ENCODE measurements at places on chromosomes 5 and 9.

DNA sequence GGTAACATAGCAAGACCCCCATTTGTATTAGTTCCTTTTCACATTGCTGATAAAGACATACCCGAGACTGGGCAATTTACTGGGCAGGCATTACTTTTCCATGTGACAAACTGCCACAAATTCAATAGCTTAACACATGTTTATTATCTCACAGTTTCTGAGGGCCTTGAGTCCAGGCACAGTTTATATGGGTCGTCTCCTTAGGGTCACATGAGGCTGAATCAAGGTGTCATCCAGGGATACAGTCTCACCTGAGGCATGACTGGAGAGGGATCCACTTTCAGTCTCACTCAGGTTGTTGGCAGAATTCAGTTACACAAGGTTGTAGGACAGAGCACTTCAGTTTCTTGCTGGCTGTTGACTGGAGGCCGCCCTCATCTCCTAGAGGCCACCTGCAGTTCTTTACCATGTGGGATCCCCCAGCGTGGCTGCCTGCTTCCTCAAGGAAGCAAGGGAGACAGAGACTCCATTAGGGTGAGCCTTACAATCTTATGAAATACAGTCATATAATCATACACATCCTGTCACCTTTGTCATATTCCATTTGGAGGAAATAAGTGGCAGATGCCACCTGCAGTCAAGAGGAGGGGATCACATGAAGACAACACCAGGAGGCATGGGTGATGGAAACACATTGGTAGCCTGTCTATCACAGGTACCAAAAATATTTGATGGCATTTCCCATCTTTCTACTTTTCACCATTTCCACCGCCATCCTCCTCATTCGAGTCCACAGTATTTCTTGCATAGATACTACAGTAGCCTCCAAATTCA, 15.1 kb upstream of the ERAP1 start:
- DNase-seq: no peak

GRCh38 chr5:128553747-128554146, 15.7 kb upstream of the FBN2 start:
- DNase-seq: no peak

DNA sequence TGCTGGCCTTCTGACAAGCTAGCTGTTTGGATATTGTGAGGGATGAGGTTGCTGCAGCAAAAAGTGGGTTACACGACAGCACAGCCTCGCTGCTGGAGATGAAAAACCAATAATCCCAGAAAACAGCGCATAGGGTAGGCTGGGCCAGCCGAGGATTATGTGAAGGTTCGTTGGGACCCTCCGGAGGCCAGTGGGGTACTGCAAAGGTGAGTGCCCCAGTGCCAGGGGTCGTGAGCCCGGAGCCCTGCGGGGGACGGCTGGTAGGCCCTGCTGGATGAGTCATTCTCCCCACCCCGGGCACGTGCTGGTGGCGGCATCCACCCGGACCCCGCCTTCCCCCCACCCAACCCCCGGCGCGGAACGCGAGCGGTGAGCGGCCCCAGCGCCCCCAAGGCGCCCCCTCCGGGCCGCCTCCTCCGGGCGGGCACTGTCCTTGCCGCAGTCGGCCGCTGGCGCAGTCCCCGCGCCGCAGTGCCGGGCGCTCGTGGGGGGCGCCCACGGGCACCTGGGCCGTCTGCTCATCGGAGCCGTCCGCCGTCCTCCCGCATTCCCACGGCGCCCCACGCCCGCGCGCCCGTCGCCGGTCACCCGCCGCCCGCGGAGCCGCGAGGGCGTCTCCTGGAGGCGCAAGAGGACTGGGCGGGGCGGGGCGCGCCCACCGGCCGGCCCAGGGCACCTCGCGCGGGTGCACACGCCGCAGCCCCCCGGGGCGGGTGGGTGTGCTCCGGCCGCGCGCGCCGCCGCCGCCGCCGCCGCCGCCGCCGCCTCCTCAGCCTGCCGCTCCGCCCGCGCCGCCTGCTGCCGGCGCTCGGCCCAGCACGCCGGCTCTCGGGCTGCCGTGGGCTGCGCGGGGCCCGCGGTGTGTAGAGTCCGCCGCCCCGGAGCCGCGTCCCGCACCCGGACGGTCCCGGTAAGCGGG, at the start of gene PHF24:
Gene PHF24, plus strand, starts transcription at position 794 of the 919 bp plus-strand sequence. CDS start 13,014 bp downstream, outside the sequence.
- no peak for DNase-seq

- no peak for DNase-seq
Measured at GRCh38 chr5:109351988-109352864, 57.5 kb downstream of the PJA2 start.

- DNase-seq: no peak
Measured at GRCh38 chr5:135497971-135498636, 37.7 kb downstream of the NEUROG1 start.

DNA sequence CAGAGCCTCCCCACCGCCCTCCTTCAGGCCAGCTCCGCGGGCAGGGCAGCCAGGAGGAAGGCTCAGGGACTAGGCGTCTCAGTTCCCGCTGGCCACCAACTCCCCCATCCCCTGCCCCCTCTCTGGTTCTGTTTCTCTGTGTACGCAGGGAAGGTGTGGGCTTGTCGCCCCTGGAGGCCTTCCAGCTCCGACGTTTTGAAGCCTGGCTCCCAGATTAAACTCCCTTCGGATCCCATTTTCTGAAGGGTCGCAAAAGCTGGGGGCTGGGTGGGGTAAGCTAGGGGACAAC, 346 bp downstream of the ATOX1 start:
- DNase-seq: no peak

DNA sequence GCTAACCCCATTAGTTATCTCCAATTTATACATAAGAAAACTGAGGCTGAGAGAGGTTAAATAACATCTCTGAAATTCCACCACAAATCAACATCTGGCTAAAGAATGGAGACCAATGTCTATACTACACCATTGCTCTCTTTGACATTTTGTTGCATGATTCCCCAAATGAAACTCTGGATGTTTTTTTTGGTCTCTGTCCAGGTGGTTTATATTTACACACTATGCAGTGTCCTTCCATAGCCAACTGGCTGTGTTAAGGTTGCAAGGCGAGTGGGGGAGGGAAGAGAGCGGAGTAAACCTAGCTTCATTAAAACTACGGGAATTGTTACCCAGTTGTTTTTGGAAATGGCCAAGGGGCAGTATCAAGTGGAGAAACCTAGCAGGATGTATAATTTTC, 67.2 kb downstream of the KIF4B start:
- DNase-seq: no peak

DNA sequence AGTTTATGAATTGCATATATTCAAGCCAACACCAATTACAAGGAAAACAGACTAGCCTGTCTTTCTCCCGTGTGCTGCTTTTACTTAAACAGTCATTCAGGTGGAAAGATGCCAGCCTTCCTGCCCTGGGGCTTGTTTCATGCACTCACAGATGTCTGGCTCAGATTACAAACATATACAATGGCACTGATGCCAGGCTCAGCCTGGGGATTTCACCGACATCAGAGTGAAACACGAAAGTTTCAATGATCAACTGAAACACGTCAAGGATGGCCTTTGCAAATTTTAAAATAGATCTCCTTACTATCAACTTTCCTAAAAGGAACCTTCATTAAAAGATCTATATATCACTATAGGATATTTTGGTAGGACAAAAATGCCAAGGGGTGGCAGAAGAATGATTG, 1576.5 kb downstream of the EFNA5 start:
- no peak for DNase-seq

GRCh38 chr9:19629488-19629887, 159.3 kb downstream of the SLC24A2 start:
- DNase-seq: no peak

DNA sequence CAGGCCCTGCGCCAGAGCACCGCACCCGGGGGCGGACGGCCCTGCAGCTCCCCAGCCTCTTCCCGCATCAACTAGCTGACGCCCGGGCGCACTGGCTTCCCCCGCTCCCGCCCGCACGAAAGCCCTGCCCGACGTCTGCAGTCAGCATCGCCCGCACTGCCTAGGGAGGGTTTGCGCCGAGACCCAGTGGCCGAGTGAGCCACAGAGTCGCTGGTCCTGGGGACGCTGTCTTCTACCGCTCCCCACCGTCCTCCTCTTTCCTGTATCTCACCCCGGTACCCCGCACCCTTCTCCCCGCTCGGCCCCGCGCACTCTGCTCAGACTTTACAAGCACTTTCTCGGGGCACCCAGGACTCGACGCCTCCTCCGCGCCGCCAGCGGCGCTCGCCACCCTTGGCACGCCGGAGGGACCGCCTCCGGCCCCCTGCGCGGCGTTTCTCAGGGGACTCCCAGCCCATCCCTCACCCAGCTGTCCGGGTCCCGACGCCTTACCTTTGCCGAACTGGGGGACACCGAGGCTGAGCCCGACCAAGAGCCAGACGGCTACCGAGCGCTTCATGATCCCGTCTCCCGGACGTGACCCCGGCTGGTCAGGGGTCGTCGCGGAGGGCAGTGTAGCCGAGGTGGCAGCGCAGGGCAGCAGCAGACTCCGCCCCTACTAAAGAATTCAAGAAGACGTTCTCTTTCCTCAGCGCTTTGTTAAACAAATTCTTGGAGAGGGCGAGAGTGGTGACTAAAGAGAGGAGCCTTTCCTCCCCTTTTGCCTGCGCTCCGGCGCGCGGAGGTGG, 670 bp downstream of the EDIL3 start:
- DNase-seq: no peak

GRCh38 chr9:84781931-84782866, 112.7 kb downstream of the NTRK2 start:
- no peak for DNase-seq

GRCh38 chr5:5767286-5767928, 344.9 kb downstream of the ICE1 start:
- DNase-seq: no peak

- no peak for DNase-seq
Measured at GRCh38 chr9:138043411-138044345, 166.1 kb downstream of the CACNA1B start.

- no peak for DNase-seq
Measured at GRCh38 chr5:151571270-151572173, 19.6 kb downstream of the FAT2 start.

DNA sequence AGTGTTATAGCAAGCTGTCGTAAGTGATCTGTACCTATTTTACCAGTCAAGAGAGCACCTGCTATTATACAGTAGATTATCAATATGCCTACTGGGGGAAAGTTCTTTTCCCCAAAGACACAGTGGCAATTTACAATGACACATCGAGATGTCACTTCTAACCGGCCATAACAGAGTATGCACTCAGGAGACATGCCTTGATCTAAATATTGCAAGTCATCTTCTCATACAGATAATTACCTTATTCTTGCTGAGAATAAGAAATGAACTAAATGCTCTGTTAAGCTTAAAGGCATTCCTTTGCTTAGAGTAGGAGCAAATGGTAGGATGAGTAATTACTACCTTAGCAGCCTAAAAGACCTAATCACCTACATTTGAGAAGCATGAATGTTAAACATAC, 71.6 kb downstream of the PKD2L2 start:
- DNase-seq: no peak

DNA sequence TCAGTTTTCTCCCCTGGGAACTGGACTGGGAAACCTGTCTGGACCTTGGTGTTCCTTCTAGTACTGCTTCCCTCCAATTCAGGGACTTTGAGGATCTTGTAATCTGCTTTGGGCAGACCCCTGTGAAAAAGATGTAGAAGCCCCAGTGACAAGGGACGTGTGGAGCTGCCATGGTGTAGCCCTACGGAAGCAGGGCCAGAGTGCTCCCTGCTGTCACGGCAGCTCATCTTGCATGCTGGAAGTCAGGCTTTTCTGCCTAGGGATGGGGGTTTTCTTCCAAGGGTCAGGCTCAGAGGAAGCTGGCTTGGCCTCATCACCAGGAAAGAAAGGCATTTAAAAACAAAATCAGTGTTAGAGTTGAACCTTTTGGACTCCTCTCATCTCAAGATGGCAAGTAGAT, 86.4 kb downstream of the AMBP start:
- DNase-seq: no peak

GRCh38 chr5:141558150-141558549, 60.6 kb downstream of the DIAPH1 start:
- no peak for DNase-seq

DNA sequence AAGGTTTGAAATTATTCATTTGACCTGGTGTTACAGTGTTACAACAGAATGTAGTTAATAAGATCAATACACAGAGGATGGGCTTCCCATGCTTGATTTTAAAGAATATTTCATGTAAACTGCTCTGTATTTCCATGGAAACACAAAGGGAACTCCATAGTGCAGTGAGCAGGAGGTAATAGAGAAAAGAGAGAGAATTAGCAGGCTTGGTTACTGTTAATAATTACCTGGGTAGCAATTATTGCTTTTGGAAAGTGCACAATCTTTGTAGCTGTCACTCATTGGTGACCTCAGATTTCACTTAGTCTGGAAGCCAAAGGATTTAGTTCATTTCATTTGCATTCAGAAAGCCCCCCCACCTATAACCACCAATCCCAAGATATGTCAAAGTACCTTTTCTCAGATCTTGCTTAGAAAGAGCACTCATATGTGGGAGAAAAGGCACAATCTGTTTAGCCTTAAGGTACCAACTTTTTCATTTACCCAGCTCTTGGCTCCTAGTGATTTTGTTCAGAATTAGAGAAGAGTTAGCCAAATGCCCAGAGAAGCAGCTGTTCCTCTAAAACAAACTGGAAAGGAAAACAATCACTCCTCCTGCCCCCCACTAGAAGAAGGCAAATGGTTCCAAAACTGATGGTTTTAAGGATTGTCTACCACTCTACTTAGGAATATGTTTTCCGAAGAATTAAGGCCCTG, 234.5 kb upstream of the SLC24A2 start:
- DNase-seq: no peak

DNA sequence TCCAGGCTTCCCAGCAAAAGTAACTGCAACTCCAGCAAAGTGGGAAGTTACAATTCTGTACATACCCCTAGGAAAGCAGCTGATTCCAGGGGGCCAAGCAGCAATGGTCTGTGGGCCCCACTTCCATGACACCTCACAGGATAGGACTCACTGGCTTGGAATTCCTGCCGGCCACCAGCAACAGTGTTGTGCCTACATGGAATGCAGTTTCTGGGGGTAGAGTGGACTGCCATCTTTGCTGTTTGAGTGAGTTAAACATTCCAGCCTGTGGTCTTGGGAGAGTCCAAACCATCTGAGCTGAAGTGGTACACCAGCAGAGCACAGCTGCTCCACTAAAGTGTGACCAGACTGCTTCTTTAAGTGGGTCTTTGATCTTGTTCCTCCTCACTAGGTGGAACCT, 13.4 kb upstream of the FBN2 start:
- DNase-seq: no peak

- no peak for DNase-seq
Measured at GRCh38 chr9:14347406-14348122, 33.6 kb upstream of the NFIB start.

- DNase-seq: no peak
Measured at GRCh38 chr9:98907055-98907454, 36.7 kb upstream of the COL15A1 start.

GRCh38 chr9:135982499-135983207, 21.5 kb upstream of the UBAC1 start:
- DNase-seq: no peak

- no peak for DNase-seq
Measured at GRCh38 chr9:127128341-127129072, 6.1 kb upstream of the ANGPTL2 start.

Data from stimulated activated CD4-positive, alpha-beta T cell treated with anti-CD3 and anti-CD28 coated beads, Interleukin-15, amount 100 ng/mL, for 1 hour (primary cell).